ENCODE measurements at places on chromosomes 13 and 19.

DNA sequence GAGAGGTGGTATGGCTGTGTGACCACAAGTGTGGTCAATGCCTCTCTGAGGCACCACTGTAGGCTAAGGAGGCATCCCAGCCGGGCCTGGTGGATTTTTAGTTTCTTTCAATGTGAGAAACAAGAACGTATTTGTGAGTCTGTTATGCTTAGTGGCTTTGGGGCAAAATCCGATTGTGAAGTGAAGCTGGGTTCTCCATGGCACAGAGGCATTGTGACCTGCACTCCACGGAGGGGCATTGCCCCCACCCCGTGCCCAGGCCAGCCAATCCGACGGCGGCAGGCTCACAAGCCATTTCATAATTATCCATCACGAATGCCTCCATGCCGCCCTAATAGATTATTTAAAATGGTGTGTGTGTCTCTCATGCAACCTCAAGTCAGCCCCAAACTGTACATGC is 151.6 kb downstream of the ZNF536 start:
- DNase-seq: no peak

DNA sequence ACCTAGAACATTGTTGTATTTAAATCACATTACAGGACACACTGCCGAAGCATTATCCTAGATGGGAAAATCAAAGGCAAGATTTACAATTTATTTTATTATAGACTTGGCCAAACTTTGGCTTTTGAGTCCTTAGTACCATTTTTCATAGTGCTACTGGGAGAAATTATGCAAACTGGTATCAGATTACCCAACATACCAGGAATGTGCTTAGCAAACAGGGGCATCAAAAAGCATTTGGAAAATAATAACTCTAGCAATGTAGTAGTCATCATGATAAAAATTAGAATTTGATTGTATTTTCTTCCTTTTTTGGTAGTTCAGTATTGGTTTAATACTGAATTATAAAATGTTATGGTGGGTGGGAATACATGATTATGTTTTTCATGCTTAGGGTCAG is 34.0 kb downstream of the GPC6 start:
- DNase-seq: peak; percentile 44

GRCh38 chr13:33296793-33297425 is 11.4 kb upstream of the STARD13 start:
- no peak for DNase-seq

- DNase-seq: no peak
These were observed 868.0 kb downstream of the SLITRK6 start for GRCh38 chr13:84931264-84931663.

- no peak for DNase-seq
These were observed 405.5 kb downstream of the TBC1D4 start for GRCh38 chr13:75076476-75076875.

GRCh38 chr19:39112338-39112890 is 13.2 kb upstream of the PAK4 start:
- DNase-seq: no peak

GRCh38 chr13:53494406-53494805 is 465.8 kb downstream of the OLFM4 start:
- no peak for DNase-seq

DNA sequence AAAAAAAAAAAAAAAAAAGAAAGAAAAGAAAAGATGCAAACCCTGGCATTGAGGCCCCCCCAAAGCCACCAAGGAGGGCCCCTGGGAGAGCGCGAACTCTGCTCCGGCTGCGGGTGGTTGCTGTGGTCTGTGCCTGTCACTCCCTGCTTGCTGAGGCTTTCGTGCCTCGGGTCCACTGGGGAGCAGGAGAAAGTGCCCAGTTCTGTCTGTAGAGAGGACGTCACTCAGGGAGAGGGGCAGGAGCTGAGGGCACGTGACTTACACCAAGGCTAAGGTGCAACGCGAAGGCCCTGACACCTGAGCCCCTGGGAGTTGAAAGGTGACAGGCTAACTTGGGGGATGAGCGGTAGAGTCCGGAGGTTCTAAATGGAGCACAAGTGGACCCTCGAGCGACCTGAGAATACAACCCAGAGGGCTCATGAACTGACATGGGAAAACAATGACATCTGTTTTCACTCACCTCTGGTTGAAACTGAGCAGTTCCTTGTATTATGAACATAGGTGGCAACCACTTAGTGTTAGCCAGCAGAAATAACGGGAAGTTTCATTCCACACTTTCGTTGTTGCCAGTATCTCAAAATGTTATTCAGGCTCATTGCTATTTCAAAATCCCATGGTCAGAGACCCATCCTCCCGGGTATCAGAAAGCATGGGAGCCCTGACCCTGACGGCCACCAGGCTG is 69.2 kb upstream of the TM9SF2 start:
- DNase-seq: no peak

GRCh38 chr19:15107061-15108010 is at the start of gene SYDE1:
SYDE1 (plus strand) TSS chr19:15107401; CDS start chr19:15107434, 33 bp downstream.
- peak; percentile 55 for DNase-seq

DNA sequence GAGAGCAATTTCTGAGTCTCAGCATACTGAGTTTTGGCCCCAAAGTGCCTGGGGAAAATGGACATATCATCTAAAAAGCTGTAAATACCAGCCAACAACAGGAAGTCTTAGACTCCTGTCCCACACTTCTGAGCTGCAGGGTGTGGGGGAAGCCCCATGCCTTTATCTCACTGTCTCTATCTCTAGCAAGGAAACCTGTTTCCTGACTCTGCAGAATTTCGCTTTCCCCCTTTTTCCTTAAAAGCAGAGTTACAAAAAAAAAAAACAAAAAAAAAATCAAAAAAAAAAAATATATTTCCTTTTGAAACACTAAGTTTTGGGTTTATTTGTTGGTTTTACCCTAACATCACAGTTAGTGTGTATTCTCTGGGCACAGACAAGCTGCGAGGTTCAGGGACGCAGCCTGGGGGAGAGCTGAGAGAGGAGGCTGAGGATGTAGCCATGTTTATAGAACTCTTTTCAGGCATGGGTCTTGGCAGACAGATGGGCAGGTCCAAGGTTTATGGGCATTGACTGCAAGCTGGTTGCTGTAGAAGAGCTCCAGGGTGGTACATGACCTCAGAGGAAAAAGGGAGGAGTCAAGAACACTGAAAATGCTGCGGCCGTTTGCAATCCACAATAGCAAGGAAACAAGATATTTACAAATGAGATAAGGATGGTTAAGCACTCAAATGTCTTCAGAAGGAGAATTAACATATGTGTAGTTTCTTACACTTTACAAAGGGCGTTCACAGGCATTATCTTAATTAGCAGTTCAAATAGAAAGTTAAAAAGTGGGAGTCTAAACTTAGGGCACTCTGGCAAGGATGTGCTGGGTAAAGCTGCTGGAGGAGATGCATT is 4.9 kb downstream of the MBNL2 start:
- no peak for DNase-seq

DNA sequence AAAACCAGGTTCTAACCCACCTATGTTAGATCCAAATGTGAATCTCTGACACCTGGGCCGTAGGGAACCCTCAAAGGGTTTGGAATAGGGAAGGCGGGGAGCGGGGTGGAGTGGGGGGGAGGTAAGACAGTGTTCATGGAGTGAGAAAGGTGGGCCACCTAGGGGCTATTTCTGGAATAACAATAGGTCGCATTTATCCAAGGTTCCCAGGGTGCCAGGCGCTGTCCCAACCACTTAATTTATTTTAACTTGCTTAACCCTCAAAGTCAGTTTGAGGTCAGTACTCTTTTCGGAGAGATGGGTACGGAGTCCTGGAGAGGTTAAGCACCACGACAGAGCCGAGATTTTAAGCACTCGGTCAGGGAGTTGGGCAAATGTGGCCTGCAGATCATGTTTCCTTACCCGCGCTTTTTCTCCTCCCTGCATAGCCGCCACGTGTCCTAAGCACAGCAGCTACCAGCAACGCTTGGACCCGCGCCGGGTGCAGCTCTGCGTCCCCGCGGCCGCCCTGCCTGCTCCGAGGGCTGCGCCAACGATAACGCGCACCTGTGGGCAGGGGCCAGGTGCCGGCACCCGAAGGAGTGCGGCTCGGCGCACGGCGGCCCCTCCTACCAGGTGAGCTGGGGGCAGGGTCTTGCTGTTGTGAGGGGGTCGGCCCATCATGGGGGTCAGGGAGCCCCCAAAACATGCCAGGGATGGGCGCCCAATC is 25.0 kb upstream of the FXYD3 start:
- peak; percentile 53 for DNase-seq

GRCh38 chr13:84606616-84607015 is 724.3 kb upstream of the SLITRK1 start:
- no peak for DNase-seq

DNA sequence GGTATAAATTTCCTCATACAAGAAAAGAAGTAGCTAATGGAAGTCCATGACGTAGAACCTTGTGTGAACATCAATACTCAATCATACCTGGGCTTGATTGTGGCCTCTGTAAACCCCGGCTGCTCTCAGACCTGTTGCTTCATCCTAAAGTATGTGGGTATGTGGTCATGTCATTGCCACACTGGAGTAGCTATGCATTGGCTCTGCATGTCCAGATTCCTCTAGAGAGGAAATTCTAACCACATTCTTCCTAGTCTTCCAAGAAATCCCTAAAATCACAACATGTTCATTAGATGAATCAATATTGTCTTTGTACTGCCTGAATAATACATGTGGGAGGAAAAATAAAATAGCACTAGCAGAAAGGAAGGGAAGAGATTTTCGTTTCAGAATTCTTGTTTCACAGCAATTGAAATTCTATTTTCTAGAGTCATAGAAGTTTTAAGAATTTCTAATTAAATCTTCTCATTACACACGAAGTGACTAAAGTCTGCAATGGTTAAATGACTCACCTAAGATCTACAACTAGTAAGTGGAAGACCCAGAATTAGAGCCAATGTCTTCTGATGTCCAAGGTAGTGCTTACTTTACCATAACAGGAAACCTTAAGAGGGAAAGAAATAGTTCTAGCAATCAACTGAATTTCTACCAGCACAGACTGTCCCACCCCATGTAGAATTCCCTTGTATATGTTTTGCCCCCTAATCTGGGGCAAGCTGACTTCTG is 28.0 kb downstream of the RXFP2 start:
- peak; percentile 84 for DNase-seq

- DNase-seq: no peak
These were observed 13.3 kb downstream of the CD37 start for GRCh38 chr19:49348305-49349189.

DNA sequence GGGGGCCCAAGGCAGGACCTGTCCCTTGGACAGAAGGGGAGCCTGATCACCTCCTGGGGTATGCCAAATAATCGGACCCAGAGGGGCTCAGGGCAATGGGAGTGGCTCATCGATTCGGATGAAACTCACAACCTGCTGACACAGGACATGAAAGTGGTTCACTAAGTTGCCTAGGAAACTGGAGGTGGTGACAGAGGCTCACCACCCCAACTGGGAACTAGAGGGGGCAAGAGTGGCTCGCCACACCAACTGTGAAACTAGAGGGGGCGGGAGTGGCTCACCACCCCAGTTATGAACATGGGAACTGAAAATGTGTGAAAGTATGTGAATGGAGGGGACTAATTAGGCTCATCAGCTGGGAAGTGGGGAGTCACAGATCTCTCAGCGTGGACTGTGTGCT is 46.3 kb upstream of the ZNF737 start:
- no peak for DNase-seq

DNA sequence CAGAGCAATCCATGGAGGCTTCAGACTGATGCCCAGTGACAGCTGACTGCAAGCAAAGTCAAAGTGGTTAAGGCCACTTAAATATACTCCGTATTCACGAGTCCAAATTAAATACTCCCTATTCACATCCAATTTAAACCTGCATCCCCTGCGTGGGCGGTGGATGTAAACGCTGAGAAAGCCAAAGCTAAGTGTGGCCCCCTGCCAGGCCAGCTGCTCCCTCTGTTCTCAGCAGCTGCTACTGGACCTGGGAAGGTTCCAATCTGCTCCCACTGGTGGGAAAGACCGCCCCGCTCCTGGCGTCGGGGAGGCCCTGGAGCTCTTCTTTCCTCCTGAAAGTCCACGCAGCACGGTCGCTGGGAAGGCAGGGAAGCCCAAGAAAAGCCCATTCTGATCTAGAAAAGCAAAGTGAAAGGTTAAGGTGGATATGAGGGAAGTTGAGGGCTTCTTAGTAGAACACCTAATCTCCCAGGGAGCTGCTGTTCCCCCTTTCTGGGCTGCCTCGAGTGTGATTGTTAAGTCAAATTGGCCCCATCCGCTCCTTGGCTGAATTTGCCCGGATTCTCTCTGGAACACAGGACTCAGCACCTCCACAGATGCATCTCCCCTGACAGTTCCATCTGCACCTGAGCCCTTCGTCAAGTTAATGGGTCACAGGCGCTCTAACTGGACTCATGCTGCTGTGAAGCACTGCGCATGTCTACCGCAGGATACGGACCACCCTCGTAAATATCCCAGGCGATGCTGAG is 205.5 kb downstream of the USP12 start:
- peak; percentile 93 for DNase-seq

- DNase-seq: peak; percentile 68
These were observed 13.0 kb downstream of the RBM26 start for GRCh38 chr13:79392882-79393563.

GRCh38 chr13:53568491-53568890 is 539.9 kb downstream of the OLFM4 start:
- DNase-seq: no peak

DNA sequence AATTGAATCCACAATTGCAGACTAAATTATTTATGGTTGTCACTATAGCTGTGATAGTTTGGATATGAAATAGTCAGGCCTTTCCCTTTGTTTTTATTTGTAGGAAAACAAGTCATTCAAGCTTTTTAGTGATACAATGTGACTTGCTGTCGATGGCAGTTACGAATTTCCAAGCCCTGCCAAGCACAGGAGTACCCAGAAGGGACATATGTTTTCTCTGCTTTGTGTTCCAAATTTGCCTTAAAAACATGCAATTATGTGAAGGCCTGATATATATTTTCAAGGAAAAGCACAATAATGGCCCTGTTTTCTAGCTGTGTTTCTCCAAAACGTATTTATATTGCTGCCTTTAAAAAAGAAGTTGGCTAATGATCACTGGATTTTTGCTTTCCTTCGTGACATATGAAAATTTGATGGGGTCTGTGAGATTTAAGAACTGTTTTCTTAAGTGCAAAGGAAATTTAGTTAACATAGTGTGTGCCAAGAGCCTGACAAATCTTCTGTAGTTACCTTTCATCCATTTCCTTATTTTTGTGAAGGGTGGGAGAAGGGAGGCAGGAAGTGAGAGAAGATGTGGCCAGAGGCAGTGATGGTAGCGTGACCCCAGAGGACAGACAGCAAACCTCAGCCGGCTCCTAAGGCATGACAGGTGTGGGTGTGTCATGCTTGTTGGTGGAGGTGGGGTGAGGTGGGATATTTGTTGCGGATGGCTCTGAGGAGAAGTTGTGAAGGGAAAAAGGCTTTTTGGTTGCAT is 79.6 kb downstream of the TEX26 start:
- DNase-seq: no peak

DNA sequence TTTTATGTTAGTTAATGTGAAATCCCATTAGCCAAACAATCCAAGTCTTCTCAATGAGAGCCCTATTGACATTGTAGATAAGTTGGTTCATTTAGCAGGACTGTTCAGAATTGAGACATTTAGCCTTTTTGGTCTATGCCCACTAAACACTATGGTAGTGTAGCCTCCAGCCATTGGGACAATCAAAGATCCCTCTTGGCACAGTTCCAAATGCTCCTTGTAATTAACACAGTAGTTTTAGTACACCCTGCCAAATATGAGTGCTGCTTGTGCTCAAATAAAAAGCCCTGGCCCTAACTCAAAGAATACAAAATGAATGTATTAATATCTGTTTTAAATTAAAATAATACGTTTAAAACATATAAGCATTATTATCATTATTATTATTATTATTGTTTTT is 15.4 kb upstream of the FAM216B start:
- no peak for DNase-seq

GRCh38 chr13:33110386-33110712 is 94.1 kb downstream of the KL start:
- DNase-seq: no peak

- DNase-seq: no peak
These were observed 276.0 kb downstream of the SLC7A1 start for GRCh38 chr13:29319451-29319850.
